Mucosa of descending colon (tissue), 3 donors: ENCODE measurements at places on chromosomes 6 and 20.
A peak's percentile ranks its signal among the peaks of the same experiment; 100 is the strongest.

- DNase-seq, result no peak
Measured at GRCh38 chr6:110781522-110782214, 33.6 kb downstream of the CDK19 start.

DNA sequence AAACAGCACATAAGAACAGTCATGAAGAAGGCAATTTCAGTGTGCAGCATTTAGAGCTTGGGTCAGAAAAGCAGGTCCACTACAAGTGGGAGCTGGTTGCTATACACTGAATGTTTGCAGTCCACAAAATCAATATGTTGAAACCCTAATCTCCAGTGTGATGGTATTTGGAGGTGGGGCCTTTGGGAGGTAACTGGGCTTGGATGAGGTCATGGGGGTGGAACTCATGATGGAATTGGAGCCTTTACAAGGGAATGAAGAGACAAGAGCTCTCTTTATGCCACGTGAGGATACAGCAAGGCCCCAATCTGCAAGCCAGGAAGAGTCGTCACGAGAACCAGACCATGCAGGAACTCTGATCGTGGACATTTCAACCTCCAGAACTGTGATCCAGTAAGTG lies 216.7 kb upstream of the SLC35B3 start:
- no peak for DNase-seq

GRCh38 chr6:84361372-84362192 lies 134.1 kb upstream of the CEP162 start:
- DNase-seq, result no peak

GRCh38 chr6:149054559-149055194 lies 262.8 kb upstream of the TAB2 start:
- DNase-seq, result no peak

DNA sequence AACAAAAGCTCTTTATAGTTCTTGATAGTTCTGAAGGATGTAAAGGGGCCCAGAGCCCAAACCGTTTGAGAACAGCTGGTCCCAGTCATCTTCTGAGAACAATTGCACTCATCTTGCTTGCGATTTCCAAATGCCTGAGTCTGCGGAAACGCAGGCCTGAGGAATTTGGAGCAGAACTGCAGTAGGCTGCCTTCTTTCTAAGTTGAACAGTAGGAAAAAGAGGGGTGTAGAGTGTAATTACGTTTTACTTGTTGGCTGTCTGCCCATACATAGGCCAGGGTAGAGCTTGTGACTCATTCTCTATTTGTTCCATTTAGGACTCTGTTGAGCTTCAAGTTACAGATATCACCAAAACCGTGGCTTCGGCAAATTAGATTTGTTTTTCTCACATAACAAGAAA lies 42.0 kb upstream of the KIF16B start:
- DNase-seq, result peak; percentile 40

DNA sequence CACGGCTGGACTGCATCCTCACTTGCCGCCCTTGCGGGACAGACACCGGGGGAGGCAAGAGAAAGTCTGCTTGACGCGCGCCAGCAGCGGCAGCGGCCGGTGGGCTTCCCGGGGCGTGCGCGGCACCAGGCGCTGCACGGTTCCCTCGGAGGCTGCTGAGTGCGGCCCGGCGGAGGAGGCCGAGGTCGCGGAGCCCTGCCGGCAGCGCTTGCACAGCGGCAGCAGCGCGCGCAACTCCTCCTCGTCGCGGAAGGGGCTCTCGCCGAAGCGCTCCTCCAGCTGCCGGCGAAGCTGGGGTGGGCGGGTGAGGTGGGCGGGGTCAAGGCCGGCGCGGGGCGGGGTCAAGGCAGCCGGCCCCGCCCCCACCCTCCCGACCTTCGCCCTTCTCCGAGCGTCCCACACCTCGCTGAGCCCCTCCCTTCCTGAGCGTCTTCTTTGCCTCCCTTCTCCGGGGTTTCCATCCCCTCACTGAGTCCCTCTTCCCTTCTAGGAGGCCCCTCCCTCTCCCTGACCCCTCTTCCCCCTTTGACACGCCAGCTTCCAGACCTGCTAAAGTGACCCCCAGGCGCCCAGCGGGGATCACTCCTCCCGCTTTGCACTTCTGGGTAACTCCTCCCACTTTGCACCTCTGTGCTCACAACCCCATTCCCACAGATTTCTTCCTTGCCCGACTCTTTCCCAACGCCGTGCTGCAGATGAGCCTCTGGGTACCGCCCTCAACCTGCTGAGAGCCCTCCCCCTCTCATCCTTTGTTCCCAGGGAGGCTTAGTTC lies 8.8 kb downstream of the DUSP15 start:
- peak; percentile 65 for DNase-seq
